ENCODE measurements at places on chromosomes 2 and 18.

- DNase-seq: no peak
Measured at GRCh38 chr2:116450990-116451389, 1363.5 kb upstream of the DDX18 start.

DNA sequence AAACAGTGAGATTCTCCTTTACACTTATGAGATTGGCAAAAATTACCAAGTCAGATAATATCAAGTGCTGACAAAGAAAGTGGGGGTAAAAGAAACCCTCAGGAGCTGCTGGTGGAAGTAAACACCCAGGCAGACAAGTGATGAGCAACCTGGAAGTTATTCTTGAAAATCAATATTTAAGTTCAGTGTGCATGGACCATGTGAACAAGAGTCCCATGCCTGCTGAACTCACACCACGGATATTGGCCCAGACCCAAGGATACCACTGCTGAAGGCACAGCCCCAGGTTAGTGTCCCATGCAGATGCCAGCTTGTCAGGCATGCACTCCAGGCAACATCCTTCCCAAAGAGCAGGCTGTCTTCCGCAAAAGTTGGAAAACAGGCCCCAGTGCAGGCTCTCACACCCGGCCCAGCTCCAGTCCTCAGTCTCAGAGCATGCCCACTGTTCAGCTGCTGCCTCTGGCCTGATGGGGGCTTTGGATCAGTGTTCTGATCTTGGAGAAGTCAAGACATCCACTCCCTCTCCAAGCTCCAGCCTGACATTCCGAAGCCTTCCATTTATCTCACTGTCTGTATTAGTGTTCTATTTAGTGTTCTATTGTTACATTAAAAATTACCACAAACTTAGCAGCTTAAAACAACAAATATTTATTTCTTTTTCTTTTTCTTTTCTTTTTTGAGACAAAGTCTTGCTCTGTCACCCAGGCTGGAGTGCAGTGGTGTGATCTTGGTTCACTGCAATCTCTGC is 70.0 kb downstream of the HS1BP3 start:
- no peak for DNase-seq

- DNase-seq: no peak
Measured at GRCh38 chr2:151843691-151844061, 15.5 kb upstream of the ARL5A start.

- no peak for DNase-seq
Measured at GRCh38 chr2:18560797-18561085, 288 bp upstream of the RDH14 start.

DNA sequence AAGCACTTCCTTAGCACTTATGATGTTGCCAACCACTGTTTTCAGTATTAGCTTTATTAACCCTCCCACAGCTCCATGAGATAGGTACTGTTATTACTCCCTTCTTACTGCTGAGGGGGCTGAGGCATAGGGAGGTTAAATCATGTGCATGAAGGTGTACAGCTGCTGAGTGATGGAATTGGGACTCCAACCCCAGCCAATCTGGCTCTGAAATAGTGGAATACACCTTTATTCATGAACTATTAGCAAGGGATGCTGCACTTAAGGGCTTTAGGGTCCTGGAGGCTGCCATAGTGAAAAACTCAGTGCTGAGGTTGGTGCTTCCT is 19.2 kb downstream of the SMARCAL1 start:
- no peak for DNase-seq

DNA sequence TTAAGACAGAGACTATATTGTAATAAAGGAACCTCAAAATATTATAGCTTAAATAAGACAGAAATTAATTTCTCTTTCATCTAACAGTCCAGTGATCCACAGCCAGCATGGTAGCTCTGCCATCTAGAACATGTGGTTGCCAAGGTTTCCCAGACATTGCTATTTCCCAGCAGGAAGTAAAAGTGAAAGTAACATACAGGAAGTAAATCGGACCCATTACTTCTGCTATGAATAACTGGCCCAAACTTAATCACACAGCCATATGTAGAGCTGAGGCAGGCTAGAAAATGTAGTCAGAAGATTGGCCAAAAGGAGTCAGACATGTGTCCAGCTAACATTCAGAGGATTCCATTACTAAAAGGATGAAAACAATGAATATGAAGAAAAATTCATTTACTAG is 71.0 kb downstream of the NOL4 start:
- no peak for DNase-seq

GRCh38 chr2:53568469-53568868 is 199.1 kb upstream of the CHAC2 start:
- DNase-seq: no peak

DNA sequence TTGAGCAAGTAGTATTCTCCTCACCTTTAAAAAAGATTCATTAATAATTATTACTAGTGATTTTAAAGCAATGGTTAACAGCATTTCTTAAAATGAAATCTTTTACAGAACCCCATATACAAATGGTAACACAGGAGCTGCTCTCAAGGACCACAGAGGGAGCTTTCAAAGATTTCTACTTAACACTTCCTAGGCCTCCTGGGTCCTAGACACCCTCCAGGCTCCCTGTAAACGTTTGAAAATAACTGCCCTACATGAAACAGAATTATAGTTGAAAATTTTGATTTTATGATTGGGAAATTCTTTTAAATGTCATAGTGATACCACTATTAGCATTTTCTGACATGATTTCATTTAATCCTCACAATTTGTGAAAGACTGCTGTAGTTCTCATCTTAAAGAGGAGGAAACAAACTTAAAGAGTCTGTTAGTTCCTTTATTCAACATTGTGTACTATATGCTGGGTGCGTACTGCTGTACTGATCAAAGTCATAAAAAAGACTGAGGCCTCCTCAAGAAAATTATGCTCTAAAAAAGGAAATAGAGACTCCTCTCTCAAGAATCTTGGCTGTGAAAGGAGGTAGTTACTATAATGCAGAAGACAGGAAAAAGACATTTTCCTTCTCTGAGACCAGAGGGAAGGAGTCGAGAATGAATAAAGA is 10.6 kb downstream of the CUL3 start:
- DNase-seq: no peak

DNA sequence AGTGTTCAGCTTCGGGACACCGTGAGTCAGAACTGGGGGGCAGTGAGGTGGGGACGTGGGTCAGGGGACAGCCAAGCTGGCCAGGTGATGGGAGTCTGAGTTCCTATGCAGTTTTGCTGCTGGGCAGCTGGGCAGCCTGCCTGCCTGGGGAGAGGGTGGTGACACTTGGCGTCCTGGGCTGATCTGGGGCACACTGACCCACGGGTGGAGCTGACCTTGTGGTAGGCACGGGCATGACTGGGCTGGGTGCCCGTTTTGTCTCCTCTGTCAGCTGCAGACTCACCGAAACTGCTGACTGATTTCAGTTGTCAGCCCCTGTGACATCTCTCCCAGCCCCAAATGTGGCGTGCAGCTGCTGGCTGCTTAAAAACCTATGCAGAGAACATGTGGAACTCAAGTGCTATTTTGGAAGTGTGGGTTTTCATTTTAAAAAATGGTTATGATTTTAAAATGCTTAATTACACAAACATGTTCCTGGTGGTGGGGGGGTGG is 32.6 kb upstream of the E2F6 start:
- peak; percentile 64 for DNase-seq

DNA sequence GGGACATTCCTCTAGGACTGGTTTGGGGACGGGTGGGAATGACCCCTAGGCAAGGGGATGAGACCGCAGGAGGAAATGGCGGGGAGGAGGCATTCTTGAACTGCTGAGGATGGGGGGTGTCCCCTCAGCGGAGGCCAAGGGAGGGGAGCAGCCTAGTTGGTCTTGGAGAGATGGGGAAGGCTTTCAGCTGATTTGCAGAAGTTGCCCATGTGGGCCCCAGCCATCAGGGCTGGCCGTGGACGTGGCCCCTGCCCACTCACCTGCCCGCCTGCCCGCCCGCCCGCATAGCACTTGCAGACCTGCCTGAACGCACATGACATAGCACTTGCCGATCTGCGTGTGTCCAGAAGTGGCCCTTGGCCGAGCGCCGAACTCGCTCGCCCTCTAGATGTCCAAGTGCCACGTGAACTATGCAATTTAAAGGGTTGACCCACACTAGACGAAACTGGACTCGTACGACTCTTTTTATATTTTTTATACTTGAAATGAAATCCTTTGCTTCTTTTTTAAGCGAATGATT is 4.9 kb downstream of the INHBB start:
- DNase-seq: no peak

DNA sequence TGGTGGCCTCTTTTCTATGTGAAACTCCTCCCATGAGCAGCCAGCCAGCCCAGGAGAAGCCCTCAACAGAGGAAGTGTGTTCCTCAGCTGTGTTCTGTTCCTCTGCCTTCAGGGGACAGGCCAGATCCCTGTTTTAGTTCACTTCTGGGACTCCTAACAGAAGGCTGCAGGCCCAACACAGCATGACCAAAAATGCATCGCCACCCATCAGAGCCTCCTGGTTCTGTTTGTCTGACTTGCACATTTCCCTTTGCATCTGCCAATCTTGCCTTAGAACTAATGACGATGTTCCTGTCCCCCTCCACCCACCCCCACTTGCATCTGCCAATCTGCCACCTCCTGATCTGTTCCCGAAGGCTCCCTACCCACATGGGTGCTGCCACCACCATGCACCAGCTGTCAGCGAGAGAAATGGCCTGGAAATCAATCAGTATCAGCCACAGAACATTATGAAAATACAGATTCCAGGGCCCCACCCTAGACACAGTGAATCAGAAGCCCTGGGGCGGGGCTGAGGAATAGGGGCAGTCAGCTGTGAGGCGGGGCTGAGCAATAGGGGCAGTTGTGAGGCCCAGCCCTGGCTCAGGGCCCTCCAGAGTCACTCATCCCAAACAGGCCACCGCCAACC is 51.0 kb downstream of the FAM168B start:
- no peak for DNase-seq
